ENCODE measurements at places on chromosomes 6 and 20. TPM values are rescaled to one million over a fixed set of nuclear protein-coding genes. Genes with fewer than 3 reads are reported as not detected.
A peak's percentile ranks its signal among the peaks of the same experiment; 100 is the strongest.

Gene IRF4
- 13.0 TPM for total RNA-seq

- H3K4me3 ChIP-seq = no peak overlapping the region
- H3K27ac ChIP-seq = no peak overlapping the region
- H3K4me1 ChIP-seq = peaks cover 5% of the 10 kb centered on the region
- no peak for DNase-seq
Measured at GRCh38 chr6:90354961-90355360, 58.3 kb upstream of the BACH2 start.

- H3K36me3 ChIP-seq = no peaks in the 10 kb centered on the region
- no peaks in the 10 kb centered on the region for H3K4me1 ChIP-seq
- no peaks in the 10 kb centered on the region for H3K27me3 ChIP-seq
Measured at GRCh38 chr6:7260291-7261031, 52.5 kb downstream of the SSR1 start.

Gene STX11
- total RNA-seq = 13.5 TPM

- H3K36me3 ChIP-seq = no peaks in the 10 kb centered on the region
- DNase-seq = no peak
- no peaks in the 10 kb centered on the region for H3K27me3 ChIP-seq
- no peak overlapping the region for H3K4me3 ChIP-seq
Measured at GRCh38 chr20:40896814-40897700, 131.6 kb upstream of the TOP1 start.

DNA sequence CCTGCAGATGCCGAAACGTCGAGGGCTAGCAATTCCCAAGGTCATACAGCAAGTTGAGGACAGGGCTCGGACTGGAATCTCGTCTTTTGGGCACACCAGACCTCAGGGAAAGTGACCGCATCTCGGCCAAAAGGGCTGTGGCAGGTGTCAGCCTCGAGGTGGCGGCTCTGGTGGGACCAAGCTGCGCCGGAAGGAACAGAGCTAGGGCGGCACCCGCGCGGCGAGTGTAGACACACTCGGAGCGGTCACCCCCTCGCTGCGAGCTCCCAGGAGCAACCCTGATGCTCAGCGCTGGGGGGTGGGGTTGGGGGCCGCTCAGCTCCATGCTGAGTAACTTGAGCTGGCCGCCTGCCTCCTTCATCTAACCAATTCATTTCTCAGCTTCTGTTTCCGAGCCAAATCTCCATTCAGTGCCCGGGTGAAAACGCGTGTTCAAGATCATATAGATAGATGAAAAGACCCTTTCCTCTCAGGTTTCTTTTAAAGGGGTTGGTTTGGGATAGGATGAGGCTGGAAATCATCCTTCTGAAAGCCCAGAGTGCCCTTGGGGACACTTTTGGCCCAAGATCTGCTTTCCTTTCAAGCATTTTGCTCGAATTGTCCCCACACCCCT is 2.2 kb upstream of the TUBB2B start:
- peaks cover 50% of the 10 kb centered on the region for H3K27me3 ChIP-seq
- H3K4me3 ChIP-seq = peak overlapping the region; percentile 51
- H3K36me3 ChIP-seq = no peaks in the 10 kb centered on the region
- H3K27ac ChIP-seq = no peak overlapping the region

DNA sequence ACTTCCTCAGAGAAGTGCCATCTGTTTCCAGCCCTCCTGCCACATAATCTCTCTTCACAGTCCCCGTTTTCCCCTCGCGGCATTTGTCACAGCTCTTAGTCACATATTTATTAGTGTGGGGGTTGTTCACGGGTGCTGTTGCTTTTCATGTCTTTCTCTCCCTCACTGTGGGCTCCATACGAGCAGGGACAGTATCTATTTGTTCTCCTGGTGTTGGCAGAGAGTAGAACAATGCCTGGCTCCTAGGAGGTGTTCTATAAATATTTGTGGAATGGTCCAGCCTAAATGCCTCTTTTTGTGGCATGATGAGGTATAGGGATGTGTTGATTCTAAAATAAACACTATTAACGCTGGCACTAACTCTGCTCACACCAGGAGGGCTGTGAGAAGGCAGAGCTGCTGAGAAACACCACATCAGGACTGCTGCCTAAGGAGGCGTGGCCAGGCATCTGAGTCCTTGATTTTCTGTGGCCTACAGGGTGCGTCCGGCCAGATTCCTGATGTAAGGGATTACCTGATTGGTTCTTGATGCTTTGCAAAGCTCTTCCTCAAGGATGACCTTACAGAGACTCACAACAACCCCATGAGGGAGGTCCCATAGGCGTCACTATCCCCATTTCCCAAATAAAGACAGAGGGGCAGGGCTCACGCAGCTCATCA is 219.8 kb upstream of the ARID1B start:
- no peaks in the 10 kb centered on the region for H3K27me3 ChIP-seq
- no peaks in the 10 kb centered on the region for H3K4me1 ChIP-seq
- no peaks in the 10 kb centered on the region for H3K36me3 ChIP-seq
- H3K4me3 ChIP-seq = no peak overlapping the region

DNA sequence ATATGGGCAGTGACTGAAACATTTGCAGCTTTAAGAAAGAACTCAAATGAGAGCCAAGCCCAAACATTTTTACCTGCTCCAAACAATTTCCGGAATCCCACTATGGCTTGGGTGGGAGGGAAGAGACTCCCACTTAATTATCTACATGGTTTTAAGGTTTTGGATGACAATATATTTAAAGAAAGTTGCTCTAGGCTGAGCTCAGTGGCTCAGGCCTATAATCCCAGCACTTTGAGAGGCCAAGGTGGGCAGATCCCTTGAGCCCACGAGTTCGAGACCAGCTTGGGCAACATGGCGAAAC is 9.5 kb upstream of the AKAP12 start:
- no peaks in the 10 kb centered on the region for H3K4me1 ChIP-seq
- H3K27me3 ChIP-seq = no peaks in the 10 kb centered on the region
- H3K4me3 ChIP-seq = no peak overlapping the region
- no peaks in the 10 kb centered on the region for H3K36me3 ChIP-seq

Gene MCM9
- total RNA-seq = 21.8 TPM

DNA sequence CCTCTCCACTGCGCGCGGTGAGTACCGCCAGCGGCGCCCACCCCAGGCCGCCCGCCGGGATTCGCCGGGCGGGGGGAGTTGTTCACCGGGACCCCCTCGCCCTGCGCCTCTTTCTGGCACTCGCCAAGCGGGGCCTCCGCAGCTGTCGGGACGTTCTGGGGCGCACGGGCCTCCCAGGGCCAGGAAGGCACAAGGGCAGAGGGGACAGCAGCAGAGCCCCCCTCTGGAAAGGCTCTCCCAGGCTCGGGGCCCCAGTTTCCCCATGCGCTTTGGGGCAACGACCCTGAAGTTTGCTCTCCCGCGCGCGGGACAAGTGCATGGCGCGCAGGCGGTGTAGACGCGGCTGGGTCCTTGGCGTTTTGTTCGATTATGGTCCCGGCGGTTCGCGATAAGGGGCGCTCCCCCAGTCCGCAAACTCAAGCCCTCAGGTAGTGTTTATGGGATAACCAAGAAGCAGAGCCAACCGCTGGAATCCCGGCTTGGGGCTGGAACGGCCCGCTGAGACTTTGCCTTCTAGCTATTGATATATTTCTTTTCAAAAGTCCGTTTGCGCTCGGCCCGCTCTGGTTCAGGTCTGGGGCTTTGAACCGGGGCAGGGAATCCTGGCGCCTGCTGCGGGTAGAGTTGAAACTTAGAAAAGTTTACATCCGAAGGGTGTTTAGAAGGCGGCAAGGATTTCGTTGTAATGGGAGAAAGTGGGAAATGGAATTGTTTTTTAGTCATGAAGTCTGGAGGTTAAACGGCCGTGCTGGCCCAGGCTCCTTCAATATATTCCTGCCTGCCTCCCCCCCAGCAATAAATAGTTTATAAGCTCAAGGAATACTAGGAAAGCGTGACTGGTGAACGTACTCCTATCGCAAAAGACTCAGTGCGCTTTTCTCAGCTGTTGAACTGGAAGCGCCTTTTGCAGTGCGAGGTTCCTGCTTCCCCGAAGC is 595 bp downstream of the EYA2 start:
- no peaks in the 10 kb centered on the region for H3K36me3 ChIP-seq
- H3K27me3 ChIP-seq = no peaks in the 10 kb centered on the region
- H3K4me1 ChIP-seq = no peaks in the 10 kb centered on the region
- no peak overlapping the region for H3K4me3 ChIP-seq
- DNase-seq = no peak

GRCh38 chr6:135328136-135328535 is 147.0 kb downstream of the MYB start:
- no peak overlapping the region for H3K27ac ChIP-seq
- no peaks in the 10 kb centered on the region for H3K4me1 ChIP-seq
- no peaks in the 10 kb centered on the region for H3K36me3 ChIP-seq
- H3K4me3 ChIP-seq = no peak overlapping the region
- H3K27me3 ChIP-seq = no peaks in the 10 kb centered on the region

Gene CHMP4B
- 47.5 TPM for total RNA-seq

Gene SLC22A23
- 23.6 TPM for total RNA-seq

DNA sequence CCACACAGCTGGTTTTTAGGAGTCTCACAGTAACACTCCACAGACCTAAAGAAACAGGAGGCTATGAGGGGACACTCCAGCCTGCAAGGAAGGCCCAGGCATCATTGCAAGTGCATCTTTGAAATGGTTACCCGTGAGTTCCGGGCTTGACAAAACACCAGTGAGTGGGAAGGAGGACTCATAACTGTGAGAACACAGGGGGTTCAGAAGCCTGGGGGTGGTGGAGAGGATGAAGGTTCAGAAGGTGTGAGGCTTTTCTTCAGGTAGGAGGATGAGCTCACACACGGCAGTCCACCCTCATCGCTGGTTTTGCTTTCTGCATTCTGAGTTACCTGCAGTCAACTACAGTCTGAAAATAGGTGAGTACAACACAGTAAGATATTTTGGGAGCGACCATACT is 39.9 kb downstream of the MAP7 start:
- H3K36me3 ChIP-seq = no peaks in the 10 kb centered on the region
- no peak overlapping the region for H3K27ac ChIP-seq
- no peaks in the 10 kb centered on the region for H3K4me1 ChIP-seq
- DNase-seq = no peak
- no peak overlapping the region for H3K4me3 ChIP-seq

DNA sequence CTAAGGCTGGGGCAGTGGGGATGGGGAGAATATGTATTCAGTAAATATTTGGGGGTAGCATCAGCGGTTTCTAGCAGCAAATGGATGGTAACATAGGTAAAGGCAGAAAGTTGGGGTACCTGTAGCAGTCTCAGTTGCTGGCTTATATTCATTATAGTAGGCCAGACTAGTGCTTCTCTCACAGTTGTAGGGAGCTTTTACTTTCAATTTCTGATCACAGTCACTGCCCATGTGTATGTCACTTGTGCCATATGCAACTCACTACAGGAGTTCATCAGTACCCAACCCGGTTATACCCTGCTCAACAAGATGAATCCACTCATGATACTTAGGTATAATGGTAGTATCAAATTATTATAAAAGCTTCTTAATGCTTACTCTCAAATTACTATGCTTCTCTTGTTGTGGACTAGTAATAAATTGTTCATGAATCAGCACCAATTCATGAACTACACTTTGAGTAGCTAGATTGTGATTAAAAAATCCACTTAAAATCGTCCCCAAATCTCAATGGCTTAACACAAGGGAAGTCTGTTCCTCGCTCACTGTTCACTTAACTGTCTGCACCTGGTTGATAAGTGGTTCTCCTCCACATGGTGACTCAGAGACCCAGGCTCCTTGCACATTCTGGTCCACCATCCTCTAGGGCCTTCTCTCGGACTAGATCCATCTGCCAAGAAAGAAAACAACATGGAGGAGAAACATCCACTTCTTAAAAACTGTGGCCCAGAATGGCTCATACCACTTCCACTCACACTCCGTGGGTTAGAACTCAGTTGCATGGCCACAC is 31.3 kb upstream of the MYLIP start:
- no peak for DNase-seq
- H3K27ac ChIP-seq = no peak overlapping the region
- no peaks in the 10 kb centered on the region for H3K27me3 ChIP-seq
- no peaks in the 10 kb centered on the region for H3K36me3 ChIP-seq
- H3K4me3 ChIP-seq = no peak overlapping the region
- H3K4me1 ChIP-seq = no peaks in the 10 kb centered on the region

DNA sequence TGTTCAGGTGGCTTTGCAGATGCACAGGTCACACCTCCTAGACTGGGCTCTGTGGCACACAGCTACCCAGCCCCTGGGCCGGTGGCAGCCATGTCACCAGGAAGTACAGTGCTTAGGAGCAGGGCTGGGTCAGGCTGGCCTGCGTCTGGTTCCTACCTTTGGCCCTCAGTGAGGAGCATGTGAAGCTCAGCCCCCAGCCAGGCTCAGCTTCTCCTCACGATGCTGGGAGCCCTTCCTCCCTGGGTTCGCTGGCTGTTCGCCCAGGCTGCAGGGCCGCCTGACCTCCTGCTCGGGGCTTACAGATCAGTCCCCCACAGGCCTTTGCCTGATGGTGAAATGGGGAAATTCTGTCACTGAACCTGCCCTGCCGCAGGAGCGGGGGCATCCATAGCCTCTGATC is 23.1 kb downstream of the SPATA2 start:
- no peaks in the 10 kb centered on the region for H3K27me3 ChIP-seq
- H3K4me1 ChIP-seq = peaks cover 7% of the 10 kb centered on the region
- no peak overlapping the region for H3K27ac ChIP-seq
- H3K4me3 ChIP-seq = no peak overlapping the region

DNA sequence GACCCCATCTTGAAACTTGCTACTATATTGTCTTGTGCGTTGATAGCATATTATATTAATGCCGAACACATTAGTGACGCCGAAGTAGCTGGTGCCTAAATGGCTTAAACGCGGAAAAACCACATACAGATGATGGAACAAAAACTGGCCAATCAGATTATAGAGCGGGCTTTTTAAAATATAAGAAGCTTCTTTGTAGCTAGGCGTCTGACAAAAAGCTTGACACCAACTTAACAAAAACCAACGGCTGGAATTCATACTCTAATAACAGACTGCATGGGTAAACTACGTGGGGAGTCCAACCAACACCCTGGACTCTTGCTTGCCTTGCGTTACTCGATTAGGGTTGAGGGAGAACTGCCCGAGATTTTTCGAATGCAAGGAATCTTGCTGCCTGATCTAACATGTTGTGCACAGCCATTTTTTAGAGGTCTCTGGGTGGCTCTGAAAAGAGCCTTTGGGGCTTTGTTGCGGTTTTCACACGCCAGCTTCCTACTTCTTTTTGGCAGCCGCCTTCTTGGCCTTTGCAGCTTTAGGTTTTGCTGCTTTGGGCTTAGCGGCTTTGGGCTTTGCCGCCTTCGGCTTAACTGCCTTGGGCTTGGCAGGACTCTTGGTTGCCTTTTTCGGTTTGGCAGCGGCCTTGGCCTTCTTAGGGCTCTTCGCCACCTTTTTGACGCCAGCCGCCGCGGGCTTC is 45.7 kb downstream of the OR2B2 start:
- no peaks in the 10 kb centered on the region for H3K36me3 ChIP-seq
- H3K27me3 ChIP-seq = no peaks in the 10 kb centered on the region
- H3K4me3 ChIP-seq = peak overlapping the region; percentile 74
- H3K27ac ChIP-seq = peak overlapping the region; percentile 71
- H3K4me1 ChIP-seq = peaks cover 32% of the 10 kb centered on the region

DNA sequence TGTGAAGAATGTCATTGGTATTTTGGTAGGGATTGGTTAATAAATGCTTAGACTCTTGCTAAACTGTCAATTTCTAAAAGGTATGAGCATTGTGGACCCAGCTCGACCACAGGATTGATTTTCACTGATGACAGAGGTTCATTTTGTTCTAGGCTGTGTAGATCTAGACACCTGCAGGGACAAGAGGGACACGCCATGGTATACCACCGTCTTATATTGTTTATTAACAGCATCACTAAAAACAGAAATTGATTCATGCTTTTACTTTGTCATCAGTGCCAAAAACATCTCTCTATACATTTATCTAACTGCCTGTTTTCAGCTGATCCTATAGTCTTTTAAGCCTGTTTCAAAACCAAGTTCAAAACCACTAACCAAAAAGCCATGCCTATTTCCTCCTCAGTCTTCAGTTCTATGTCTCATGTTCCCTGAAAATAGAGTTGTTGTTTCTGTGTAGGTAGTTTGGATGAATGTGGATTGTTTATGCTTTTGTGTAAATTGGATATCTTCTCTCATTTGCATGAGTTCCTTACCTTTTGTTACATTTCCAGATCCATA is 109.8 kb downstream of the JAG1 start:
- H3K36me3 ChIP-seq = no peaks in the 10 kb centered on the region
- H3K4me3 ChIP-seq = no peak overlapping the region
- no peaks in the 10 kb centered on the region for H3K27me3 ChIP-seq
- DNase-seq = no peak
- no peak overlapping the region for H3K27ac ChIP-seq

Gene BTNL2
- total RNA-seq = not detected

All from naive thymus-derived CD4-positive, alpha-beta T cell (primary cell).